Spinal cord (tissue), 10 donors: ENCODE measurements at places on chromosomes 5 and 9. TPM values are rescaled to one million over a fixed set of nuclear protein-coding genes. Genes with fewer than 3 reads are reported as not detected.

Gene SKP1
- total RNA-seq, result 355 TPM

Gene RLN1
- 0.33 TPM for total RNA-seq

Gene HTR4
- total RNA-seq, result 0.94 TPM

Gene ACOT12
- 3.8 TPM for total RNA-seq
